ENCODE measurements at places on chromosomes 7 and 10.

- DNase-seq: no peak
These were observed 43.7 kb downstream of the ITGB8 start for GRCh38 chr7:20374399-20374798.

GRCh38 chr10:130171196-130171595, 35.0 kb downstream of the GLRX3 start:
- peak; percentile 25 for DNase-seq

- DNase-seq: no peak
These were observed 102.1 kb downstream of the VPS41 start for GRCh38 chr7:38806912-38807311.

DNA sequence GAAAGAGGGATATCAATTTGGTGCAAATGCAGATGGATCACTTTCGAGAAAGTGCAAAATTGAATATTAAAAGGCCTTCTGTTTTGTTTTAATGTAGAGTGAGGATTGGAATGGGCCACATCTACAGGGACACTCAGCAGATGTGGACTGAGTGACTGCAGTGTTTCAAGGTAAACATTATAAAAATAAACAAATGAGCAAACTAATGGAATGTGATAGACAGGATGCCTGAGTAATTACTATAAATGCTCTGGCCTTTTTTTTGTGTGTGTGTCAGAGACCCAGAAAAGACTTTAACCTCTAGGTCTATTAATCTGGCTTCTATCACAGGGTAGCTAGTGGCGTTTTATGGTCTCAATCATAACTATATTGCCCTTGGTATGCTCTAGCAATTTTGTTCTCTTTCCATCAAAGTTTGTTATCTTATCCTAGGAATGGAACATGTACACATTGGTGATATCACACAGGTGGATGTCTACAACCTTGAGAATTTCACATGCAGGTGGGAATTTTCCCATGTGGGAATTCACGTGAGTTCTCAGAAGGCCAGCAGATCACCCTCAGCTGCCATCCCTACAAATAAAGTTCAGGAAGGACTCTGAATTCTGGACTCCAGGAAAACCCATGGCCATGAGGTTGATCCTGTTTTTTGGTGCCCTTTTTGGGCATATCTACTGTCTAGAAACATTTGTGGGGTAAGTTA, at the start of gene CPA2:
CPA2 (plus strand) TSS at position 606 of the 703 bp plus-strand sequence; CDS start at position 625, 19 bp downstream.
- DNase-seq: no peak

- no peak for DNase-seq
These were observed 55.3 kb downstream of the CH25H start for GRCh38 chr10:89151857-89152256.

DNA sequence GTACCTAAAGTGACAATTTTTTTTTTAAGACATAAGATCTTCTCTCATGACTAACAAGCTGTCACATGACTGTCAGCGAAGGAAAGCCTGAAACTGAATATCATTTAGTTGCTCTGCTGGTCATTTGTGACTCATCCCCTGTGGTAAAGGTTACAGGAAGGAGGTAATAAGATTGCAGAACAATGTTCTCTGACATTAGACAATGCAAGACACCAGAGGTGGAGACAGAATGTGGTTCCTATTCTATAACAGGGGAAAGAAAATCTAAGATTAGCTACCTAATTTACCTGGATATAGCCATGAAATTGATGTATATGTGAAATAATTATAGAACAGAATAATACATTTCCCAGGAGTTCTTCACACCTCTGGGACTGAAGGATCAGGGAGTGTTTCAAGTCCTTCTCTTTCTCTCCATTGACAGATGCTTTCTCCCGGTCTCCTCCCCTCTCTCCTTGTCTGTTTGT, 47.7 kb downstream of the LRGUK start:
- DNase-seq: no peak

DNA sequence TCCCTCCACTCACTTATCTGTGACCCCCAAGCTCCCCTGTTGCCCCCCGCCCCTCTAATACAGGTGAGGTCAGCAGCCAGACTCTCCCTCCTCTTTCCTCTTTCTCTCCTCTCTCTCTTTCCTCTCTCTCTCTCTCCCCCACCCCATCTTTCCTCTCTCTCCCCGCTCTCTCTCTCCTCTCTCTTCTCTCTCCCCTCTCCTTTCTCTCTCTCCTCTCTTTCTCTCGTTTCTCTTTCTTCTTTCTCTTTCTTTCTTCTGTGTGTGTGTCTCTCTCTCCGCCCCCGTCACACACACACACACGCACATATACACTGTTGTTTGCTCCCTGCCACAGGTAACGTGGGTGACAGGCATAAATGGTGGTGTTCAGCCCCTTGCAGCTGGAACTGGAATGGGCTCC, 37.2 kb upstream of the PSMG3 start:
- DNase-seq: no peak

DNA sequence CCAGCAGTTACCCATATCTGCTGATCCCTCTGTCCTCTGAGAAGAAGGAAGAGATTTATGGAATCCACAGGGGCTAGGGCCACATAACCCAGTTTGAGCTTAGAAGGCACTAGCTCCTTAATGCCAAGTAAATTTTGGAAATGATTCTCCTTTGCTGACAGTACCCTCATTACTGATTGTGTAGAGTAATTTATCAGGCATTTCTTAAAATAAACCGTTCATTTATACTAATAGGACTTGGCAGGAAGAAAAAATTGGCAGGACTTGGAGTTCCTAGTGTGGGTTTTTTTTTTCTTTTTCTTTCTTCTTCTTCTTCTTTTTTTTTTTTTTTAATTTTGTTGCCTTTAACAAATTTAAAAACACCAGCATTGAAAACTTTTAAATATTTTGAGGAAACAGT, 645.7 kb downstream of the SUGCT start:
- no peak for DNase-seq

- no peak for DNase-seq
These were observed 21.6 kb downstream of the CHN2 start for GRCh38 chr7:29216128-29216527.

- no peak for DNase-seq
These were observed 174.5 kb downstream of the DOCK4 start for GRCh38 chr7:112031689-112032088.

- no peak for DNase-seq
These were observed 57.5 kb downstream of the TRRAP start for GRCh38 chr7:98935811-98936210.

- no peak for DNase-seq
These were observed 46.1 kb downstream of the CABCOCO1 start for GRCh38 chr10:61708846-61709245.

- DNase-seq: no peak
These were observed 135.8 kb downstream of the MAPK8 start for GRCh38 chr10:48442090-48442808.

- no peak for DNase-seq
These were observed 37.6 kb downstream of the SORCS3 start for GRCh38 chr10:104678658-104679057.

- DNase-seq: no peak
These were observed 165.9 kb upstream of the PODXL start for GRCh38 chr7:131722371-131722770.

DNA sequence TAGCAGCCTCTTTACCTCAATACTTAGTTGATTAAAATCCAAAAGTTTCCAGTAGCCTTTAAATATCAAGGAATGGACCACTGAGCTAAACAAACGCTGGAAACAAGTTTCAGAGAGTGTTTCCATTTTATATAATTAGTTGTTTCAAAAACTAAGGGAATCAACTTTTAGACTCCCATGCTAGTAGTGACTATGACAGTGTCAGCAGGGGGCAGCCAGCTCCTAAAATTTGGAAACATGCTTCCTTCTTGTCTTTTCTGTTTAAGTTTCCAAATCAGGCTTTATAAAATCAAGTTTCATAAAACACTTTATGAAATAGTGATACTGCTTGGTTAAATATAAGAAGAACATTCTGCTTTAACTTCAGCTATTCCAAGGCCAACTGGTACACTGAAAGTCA, 138.2 kb upstream of the TMEM229A start:
- no peak for DNase-seq

DNA sequence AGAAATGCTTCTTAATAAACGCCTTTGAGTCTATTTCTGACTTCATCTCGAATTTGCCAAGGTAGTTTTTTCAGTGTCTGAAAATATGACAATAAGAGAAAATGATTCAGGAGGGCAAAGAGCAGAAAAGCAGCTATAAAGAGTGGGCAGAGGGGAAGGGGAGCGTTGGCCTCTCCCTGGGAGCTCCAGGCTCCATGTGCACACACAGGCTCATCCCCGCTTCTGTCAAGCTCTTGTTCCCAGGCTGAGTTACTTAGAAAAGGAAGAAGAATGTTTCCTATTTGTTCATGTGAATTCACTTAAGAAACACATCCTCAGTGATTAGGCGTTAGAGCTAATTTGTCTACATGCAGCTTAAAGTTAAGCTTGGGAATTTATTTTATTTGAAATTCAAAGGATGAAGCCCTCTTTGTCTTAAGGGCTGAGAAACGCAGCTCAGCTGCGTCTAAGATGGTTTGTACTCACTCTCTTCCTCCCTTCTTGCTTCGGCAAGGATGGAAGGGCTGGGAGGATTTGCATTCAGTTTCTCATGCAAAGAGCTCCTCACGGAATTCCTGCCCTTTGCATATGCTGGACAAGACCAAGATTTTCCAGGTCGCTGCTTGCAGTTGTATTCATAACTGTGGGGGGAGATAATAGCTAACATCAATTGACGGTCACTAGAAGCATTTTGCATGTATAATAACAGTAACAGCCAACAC, 29.0 kb upstream of the ATXN7L1 start:
- DNase-seq: no peak

GRCh38 chr7:158164101-158165095, 423.2 kb downstream of the PTPRN2 start:
- DNase-seq: no peak

DNA sequence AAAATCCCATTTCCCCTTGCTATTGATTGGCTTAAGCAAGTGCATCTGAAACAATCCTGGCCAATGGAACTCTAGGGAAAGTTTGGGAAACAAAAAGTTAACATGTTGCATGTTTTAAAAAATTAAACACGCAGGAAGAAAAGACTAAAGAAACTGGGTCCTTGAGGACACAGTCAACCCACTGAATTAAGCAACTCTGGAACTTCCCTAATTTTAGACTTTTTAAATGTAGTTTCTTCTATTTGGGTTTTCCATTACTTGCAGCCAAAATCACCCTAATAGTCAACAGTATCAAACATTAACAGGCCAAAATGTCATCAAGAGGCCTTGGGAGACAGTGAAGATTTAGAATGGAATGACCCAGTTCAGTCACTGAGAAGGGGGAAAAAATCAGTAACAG, 40.6 kb downstream of the OSBPL3 start:
- DNase-seq: no peak

DNA sequence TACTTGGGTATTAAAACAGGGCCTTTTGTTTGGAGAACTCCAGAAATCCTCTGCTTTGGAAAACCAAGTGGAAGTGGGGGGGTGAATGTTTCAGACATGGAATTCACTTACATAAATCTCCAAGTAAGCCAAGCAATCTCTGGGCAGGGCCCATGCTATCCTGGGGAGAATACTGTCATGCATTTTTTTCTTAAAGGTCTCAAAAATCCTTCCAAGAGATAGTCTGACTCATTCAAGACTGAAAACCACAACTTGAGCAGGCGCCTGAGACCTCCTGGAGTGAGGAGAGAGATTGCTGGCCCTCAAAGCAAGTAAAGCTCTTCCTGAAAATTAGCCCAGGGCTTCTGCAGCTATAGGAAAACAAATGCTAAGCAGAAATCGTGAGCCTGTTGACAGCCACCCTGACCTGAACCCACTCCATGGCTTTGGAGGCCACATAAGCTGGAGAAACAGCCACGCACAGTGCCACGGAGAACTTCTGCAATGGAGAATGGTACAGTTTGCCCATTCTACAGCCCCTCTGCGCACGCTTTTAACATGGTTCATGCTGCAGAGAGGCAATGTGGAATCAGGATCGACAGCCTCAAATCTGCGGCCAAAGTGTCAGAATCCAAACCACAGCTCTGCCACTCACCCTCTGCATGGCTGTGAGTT, 203.1 kb upstream of the AUTS2 start:
- DNase-seq: no peak

GRCh38 chr7:25216837-25217236, 11.4 kb downstream of the NPVF start:
- DNase-seq: no peak

GRCh38 chr7:55516409-55516808, 55.9 kb downstream of the VOPP1 start:
- DNase-seq: no peak

DNA sequence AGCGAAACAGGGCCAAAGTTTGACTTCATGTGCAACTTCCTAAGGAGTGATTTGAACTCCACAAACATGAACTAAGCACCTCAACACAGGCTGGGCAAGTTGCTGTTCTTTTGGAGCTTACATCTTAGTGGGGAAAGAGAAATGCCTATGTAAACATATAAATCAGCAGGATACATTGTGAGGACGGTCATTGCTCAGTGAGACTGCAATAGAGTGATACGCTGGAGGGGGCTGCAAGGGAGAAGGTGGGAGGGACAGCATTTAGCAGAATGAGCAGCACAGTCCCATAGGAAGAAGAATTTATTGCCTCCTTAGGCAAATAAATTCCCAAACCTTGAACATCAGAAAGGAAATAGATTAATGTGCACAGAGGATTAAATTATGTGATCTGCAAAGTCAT, 90.0 kb downstream of the EGFR start:
- DNase-seq: no peak

GRCh38 chr7:121666306-121666705, 206.7 kb upstream of the PTPRZ1 start:
- DNase-seq: no peak

DNA sequence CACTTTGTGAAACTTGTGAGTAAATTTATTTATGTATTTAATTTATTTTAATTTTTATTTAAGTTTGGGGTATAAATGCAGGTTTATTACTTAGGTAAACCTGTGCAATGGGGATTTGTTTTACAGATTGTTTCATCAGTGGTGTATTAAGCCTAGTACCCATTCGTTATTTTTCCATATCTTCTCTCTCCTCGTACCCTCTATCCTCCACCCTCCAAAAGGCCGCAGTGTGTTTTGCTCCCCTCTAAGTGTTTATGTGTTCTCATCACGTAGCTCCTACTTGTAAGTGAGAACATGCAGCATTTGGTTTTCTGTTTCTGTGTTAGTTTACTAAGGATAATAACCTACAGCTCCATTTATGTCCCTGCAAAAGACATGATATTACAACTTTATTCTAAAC, 145.4 kb upstream of the SMIM30 start:
- DNase-seq: no peak

GRCh38 chr7:57769958-57770357, 320.0 kb downstream of the ZNF716 start:
- no peak for DNase-seq
